CD4-positive, alpha-beta memory T cell (primary cell): ENCODE measurements at places on chromosomes 12 and 14.

- no peak for DNase-seq
Observed at GRCh38 chr12:13326076-13326475, 129.6 kb downstream of the EMP1 start.

GRCh38 chr12:57334219-57334618 lies 83.2 kb upstream of the STAC3 start:
- DNase-seq = no peak

DNA sequence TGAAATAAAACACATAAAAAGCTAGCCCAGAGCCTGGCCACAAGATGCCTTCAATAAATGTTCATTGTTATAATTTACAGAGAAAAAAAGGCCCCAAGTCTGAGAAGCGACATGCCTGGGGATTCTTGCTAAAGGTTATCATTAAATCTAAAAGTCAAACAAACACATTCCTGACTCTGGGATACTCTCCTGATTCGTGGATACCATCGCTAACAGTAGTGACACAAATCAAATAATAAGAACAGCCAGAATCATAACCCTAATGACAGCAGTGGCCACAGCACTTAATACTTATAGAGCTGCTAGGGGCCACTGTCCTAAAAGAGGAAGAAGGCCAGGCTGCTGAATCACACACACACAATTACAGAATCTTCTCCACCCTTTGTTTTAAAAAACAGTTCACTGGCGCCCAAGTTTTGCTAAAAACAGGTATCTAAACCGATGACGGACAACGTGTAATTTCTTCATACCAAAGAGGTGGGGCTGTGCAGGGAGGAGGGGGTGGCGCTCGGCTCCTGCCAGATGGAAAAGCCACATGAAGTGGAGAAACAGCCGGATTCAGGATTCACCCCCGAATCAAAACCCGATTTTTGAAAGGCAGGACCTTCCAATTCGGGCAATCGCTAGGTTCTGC lies 1.2 kb downstream of the CLIP1 start:
- no peak for DNase-seq

- DNase-seq = no peak
Observed at GRCh38 chr14:57352396-57353170, 37.8 kb upstream of the NAA30 start.

DNA sequence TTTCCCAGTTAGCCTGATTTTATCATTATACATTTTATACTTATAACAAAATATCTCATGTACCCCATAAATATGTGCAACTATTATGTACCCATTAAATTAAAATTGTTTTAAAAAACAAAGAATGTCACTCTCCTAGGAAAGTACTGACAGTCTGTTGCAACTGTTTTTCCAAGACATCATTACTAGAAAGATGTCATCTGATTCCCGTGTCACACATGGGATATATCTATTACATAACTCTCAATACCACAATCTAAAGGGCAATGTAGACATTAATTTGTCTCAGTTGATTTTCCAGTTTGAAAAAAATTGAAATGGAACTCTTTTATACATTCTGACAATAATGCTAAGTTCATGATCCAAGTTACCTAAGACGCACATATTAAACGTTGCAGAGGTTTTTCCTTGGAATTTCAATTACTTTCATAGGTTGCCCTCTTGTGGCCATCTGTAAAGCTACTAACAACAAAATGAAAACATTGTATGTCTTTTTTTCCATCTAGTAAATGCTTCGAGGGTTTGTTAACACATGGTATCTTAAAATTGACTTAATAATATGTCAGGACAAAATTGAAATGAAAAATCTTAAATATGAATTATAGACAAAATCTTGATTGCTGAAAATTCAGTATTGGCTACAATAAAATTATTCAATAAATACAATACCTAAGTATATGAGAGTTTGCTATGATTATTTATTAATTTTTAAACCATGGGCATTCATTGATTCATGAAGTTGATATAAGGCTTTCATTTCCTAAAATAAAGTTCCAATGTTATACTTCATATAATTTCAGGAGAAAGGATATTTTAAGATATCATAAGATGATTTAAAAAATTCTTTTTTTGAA lies 131.6 kb downstream of the PPFIA2 start:
- no peak for DNase-seq

- no peak for DNase-seq
Observed at GRCh38 chr14:96256407-96256806, 397 bp downstream of the BDKRB1 start.

DNA sequence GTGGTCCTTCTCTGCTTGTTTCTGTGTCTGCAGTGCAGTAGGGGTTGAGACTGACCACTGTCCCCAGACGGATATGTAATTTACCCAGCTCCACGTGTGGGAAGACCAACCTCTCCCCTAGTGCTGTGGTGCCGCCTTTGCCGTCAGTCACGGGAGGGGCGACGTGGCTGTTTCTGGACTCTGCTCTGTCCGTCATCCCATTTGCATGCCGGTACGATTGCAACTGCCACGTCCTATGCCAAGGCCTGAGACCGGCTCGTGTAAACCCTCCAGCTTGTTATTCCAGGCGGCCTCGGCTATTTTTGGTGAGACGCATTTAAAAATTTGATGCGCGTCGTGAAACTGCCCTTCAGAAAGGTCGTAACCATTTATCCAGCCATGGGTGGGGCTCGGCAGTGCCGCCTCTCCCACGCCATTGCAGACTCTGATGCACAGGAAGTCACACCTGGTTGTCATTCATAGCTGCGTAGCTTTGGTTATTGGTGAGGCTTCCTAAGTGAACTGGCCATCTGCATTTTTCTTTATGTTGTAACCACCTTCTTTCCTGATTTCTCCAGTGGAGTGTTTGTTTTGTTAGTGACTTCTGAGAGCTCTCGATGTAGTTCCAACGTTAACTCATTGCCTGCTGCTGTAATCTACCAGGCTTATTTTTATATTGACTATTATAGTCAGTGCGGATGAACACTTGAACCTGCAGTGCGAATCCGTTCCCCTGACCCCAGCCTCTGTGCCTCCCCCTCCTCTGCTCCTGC lies 75.1 kb downstream of the ADGRD1 start:
- DNase-seq = no peak

- DNase-seq = no peak
Observed at GRCh38 chr12:58547217-58547616, 373.1 kb downstream of the LRIG3 start.

DNA sequence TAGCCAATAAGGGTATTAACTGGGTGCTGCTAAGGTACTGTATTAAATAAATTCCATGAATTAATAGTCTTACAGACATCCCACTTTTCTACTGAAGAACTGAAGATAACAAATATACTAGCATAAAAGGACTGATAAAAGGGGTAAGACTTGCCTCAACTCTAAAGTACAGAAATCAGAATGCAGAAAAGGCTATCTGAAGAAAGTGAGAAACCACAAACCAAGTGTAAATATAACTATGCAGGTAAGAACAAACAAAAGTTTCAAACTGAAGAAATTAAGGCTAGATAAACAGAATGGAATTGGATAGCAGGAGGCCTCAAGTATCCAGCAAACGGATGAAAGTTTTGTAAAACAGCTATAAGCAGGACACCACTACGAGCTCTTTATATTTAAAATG lies 29.5 kb downstream of the YAF2 start:
- no peak for DNase-seq

DNA sequence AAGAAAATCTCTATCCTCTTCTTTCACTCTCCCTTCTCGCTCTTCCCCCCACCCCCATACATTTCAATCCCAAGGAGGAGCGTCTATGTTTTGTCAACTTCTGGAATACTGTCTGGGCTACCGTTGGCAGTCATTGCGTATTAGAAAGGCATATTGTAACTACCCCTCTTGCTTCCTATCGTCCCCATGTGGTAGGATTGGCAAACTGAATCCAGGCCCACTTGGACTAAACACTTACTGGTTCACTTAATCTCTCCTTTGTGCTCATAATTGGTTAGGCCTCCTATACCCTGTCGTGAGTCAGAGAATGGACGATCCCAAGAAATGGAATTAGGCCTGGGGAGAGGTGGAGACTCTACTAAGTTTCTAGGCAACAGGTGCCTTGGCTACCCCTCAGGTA lies 68.8 kb upstream of the SLC8A3 start:
- no peak for DNase-seq

- no peak for DNase-seq
Observed at GRCh38 chr12:51971679-51972421, 20.4 kb downstream of the ACVR1B start.

GRCh38 chr14:28776482-28777266 lies 10.1 kb downstream of the FOXG1 start:
- no peak for DNase-seq

DNA sequence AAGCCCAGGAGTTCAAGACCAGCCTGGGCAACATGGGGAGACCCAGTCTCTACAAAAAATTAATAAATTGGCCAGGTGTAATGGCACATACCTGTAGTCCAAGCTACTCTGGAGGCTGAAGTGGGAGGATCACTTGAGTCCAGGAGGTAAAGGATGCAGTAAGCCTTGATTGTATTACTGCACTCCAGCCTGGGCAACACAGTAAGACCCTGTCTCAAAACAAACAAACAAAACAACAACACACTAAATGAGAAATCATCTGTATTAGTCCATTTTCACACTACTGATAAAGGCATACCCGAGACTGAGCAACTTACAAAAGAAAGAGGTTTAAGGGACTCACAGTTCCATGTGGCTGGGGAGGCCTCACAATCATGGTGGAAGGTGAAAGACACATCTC lies 4.7 kb upstream of the MLXIP start:
- no peak for DNase-seq

DNA sequence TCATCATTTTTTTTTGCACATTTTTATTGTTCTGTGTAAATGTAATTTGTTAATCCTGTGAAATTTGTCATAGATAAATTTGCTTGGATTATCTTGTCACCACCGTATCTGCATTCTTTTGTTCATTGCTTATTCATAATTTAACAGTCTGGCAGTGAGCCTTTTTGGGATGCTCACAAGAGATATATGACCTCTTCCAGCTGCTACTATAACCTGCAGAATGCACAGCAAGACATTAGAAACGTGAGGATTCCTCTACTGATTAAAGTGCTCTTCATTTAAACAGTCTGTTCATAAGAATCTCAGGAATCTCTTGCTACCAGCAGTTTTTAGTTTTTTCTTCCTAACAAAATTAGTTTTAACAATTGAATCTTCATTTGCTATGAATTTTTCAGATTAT lies 9.1 kb downstream of the NPAS3 start:
- DNase-seq = no peak

DNA sequence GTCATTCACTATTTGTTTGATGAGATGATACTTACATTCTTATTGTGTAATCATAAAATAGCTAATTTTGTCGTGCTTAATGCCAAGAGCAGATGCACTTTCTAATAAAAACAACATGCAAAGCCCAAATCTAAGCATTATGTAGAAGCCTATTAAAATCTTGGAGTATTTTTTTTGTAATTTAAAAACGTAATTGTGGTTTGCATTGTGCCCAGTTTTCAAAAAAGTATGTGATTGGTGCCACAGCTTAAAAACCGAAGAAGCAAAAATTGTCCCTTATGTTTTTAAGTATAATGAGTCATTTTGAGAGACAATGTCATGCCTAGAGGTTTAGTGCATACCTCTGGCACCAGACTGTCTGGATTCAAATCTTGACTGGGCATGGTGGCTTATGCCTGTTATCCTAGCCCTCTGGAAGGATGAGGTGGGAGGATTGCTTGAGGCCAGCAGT lies 464.8 kb upstream of the RGS6 start:
- DNase-seq = no peak

GRCh38 chr14:96649327-96649601 lies 147.1 kb downstream of the PAPOLA start:
- no peak for DNase-seq

DNA sequence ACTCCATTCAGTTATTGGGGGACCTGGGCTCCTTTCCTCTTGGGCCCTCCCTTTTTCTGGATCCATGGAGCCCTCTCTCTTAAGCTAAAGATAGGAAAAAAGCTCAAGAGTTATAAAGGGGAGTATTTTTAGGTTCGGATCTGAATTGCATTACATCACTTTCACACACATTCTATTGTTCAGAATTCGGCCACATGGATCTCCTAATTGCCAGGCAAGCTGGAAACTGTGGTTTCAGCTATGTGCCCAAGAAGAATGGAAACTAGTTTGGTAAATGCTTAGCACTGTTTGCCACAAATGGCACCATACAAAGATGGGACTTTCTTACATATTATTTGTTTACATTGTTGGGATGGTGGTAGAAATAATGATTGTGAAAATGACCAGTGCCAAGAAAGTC lies 145.6 kb downstream of the LRIG3 start:
- DNase-seq = no peak

- DNase-seq = no peak
Observed at GRCh38 chr12:10720974-10721650, 2.0 kb downstream of the YBX3 start.
